Left hindlimb (tissue), 1 donor: ENCODE measurements at places on chromosomes 3 and 15.

DNA sequence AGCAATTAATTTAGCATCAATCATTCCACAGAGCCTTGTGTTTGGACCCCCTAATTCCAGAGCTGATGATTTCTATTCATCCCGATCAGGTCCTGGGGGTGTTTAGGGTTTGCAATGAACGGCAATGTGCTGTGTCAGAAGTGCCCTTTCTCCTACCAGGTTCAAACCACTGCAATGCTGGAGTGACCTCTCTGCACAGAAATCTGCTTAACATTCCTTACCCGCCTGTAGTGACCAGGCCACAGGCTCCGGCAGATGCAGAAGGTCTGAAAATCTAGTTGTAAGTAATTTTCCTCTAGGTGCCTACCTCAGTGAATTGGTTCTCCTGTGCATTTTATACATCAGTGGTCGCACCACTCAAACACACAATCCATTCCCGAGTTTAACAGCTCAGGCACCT, 725.3 kb upstream of the CFAP20DC start:
- no peak for DNase-seq

DNA sequence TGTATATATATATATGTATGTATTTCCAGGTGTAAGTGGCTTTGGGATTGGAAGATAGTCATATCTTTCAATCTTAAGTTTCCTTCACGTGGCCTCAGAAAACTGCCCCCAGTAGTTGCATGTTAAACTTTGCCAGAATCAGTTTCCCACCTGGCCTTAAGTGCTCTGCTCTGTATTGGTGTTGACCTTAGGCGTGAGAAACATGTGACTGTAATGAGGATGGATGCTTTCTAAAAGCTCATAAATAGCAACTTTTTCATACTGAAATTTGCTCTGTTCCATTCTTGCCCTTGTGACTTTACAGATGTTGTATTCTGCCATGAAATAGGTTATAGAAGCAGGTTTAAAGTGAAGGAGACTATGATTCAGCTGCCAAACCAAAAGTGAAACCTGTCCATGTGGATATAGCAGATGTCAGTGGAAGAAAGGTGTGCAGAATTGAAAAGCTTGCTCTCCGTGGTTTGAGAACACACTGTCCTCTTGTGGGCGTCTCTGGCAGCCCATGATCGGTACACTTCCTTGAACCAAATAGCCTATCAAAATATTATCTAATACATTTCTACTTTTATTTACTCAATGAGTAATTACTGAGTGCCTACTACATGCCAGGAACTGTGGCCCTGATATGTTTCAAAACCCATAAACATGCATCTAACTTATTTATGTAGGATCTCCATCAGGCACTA, 15.8 kb downstream of the SCG5 start:
- no peak for DNase-seq

DNA sequence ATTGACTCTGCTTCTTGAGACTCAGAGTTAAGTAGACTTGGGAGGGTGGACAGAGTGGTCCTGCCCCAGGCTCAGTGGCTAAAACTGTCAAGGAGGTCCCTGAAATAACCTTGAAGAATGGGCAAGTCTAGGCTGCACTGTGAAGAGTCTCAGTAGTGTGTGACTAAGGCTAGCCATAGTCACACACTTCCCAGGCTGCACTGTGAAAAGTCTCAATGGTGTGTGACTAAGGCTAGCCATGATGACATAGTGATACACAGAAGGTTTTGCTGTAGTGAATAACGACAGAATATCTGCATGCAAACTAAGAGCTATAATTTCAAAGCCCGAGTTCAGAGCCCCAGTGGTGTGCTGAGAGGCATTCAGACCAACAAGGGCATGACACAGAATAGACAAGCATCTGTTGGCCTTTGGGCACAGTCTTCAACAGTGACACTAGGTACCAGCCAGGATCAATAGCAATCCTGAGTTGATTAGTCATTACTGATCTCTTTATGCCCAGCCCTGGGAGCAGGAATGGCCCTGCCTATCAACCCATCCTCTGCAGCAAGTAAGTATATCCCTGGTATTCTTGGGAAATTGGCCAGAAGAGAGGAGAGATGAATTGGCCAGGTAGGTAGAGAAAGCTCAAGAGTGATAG, 72.4 kb upstream of the BBX start:
- no peak for DNase-seq

- DNase-seq = no peak
Measured at GRCh38 chr3:10945683-10946287, 46.8 kb upstream of the SLC6A1 start.

- no peak for DNase-seq
Measured at GRCh38 chr3:64242435-64242834, 17.2 kb upstream of the PRICKLE2 start.
